SW 1271 (cell line): ENCODE measurements at places on chromosomes 3 and 15.
A peak's percentile ranks its signal among the peaks of the same experiment; 100 is the strongest.

GRCh38 chr3:178202194-178202593 lies 334.0 kb upstream of the KCNMB2 start:
- DNase-seq = no peak

GRCh38 chr3:155494332-155494731 lies 200.8 kb upstream of the STRIT1 start:
- no peak for DNase-seq

GRCh38 chr3:63762934-63763550 lies 56.1 kb upstream of the C3orf49 start:
- DNase-seq = no peak

GRCh38 chr3:3699816-3700633 lies 99.2 kb upstream of the LRRN1 start:
- DNase-seq = no peak

DNA sequence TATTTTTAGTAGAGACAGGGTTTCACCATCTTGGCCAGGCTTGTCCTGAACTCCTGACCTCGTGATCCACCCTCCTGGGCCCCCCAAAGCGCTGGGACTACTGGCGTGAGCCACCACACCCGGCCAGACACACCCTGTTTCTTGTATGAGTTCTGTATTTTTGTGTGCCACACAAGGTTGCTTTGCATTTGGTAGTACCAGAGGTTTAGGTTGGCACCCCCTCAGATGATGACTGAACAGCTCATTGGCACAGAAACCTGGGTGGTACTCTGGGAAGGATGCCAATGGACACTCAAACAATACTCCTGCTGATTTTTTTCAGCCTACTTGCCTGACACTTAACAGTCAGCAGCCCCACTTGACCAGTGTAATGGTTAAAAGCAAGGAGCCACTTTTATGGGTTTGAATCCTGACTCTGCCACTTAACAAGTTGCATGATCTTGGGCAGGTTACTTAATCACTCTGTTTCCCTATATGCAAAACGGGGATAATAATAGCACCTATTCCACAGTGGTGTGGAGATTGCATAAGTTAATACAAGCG lies 39.2 kb upstream of the BCL2A1 start:
- DNase-seq = no peak

- no peak for DNase-seq
These were observed 683 bp upstream of the CACNA2D3 start for GRCh38 chr3:54121414-54122323.

GRCh38 chr3:189646853-189647542 lies 15.8 kb downstream of the TP63 start:
- DNase-seq = no peak

DNA sequence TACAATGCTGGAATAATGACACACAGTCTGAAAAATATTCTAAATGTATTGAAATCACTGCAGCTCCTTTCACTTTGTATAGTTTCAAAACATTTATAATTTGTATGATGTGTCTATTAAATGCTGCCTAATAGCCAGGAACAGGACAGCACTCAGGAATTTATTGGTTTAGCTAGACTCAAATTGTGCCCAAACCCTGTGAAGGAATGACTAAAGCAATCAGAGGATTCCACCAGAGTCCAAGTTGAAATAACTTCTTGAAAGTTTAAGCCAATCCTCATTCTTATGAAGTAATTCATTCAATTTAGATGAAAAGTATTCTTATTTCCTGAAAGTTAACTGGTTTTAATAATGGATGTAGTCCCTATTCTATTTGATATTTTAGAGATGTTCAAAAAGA lies 267.0 kb downstream of the ZMAT3 start:
- DNase-seq = no peak

DNA sequence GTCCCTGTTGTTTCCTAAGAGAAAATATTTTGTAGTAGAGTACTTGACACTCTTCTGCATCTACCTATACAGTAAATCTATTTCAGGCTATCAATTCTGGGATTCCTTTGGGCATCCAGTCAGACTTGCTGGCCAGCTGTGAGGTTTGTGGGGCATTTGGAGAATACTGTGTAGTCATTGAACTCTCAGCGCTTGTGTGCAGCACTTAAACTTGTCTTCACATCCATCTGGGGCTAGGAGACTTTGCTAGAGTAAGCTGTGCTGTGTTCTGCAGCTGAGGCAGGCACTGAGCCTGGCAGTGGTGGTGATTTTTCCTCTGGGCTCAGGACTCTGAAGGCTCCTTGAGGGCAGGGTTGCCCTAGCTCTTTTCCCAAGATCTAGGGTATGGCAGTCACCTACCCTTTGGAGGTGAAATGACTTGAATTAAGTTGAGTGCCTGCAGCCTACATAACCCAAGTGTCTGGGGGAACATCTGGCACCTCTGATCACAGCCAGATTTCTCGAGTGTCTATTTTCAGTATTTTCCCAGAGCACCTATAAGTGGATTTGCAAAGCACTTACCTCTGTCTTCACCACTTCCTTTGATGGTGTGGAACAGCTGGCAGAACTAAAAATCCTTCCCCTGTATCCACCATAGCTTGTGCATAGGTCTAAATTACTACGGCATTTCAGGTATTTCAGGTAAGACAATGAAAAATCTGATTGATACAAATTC lies 19.3 kb downstream of the CLSTN2 start:
- DNase-seq = no peak

DNA sequence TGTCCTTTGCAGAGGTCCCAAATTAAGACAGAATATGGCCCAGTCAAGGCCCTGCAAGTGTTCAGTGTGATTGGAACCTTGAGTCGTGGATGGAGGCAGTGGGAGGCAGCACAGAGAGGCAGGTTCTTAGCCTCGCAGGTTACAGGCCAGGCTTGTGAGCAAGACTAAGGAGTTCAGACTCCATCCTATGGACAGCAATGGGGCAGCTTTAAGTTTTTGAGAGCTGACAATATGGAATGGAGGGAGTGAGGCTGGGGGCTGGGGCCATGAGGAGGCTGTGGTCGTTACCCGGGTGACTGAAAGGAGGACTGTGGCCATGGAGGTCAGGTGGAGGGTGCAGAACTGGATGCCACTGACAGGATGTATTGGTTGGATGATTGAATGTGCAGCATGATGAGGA lies 74.1 kb upstream of the PRR23C start:
- no peak for DNase-seq

- DNase-seq = no peak
These were observed 212.4 kb upstream of the TBC1D5 start for GRCh38 chr3:17954801-17955200.

DNA sequence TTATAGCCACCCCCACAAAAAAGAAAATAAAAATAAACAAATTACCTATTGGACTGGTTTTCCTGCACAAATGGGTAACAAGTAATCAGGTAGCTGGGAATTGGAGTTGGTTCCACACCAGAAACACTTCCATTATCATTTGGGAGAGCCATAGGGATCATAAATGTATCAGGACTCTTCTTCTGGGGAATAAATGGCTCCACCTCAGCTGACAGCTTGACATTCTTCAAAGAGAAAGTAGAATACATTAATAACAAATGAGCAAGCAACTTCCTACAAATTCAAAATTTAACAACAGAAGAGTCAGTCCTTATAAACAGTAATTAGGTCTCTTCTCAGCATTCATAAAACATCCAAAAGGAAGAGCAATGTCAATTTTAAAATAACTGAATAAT lies 8.7 kb downstream of the SECISBP2L start:
- DNase-seq = no peak

DNA sequence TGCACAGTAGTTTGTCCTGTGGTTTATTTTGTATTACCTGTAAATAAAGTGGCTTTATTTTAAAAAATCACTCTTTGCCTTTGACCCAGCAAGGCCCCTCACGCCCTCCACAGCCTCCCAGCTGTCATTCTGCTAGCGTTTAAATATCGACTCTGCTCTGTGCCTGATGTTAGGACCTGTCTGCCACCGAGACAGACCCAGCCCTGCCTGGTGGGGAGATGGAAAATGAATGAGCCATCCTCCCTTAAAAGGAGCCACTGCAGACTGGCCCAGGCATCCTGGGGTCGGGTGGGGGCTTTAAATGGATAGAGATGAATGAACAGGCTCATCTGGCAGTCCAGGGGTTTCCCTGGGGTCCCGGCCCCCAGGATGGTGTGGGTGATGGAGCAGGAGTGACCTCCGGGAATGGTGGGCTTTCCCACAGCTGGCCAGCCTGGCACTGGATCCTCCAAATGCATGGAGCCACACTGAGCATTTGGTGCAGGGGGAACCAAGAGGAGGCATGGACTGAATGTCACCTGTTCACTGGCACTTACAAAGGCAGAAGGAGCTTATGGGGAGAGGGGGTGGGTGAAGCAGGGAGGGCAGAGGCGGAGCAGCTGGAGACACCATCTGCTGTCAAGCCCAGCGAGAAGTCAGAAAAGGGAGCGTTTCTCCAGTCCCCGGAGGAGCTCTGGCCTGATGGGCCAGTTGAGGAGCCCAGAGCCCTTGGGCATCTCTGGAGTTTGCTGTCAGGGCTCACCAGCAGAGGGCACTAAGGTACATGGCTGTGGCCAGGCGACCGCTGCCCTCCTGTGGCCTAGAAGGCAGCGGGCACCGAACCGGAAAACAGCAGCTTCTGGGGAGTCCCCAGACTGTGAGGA lies 11.9 kb downstream of the GRM2 start:
- peak; percentile 53 for DNase-seq

DNA sequence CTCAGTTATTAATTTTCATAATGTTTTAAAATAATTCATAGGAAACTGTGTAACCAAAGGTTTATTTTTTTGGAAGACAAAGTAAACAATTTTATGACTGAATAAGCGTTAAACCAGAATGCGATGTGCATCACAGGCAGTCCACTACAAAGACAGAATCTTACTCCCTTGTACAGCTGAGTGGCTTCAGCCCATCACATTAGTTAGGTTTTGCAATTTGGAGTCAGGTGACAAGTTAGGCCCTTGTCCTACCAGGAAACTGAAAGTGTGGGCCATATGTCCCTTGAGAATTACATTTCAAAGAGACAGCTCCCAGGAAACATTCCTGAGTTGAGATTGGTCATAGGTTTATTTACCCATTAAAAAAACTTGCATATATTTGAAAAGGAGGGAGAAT lies 156.3 kb downstream of the MEX3B start:
- DNase-seq = no peak

- no peak for DNase-seq
These were observed 27.3 kb upstream of the SPRED1 start for GRCh38 chr15:38225381-38225780.

GRCh38 chr3:196274585-196274984 lies 12.9 kb downstream of the PCYT1A start:
- no peak for DNase-seq

DNA sequence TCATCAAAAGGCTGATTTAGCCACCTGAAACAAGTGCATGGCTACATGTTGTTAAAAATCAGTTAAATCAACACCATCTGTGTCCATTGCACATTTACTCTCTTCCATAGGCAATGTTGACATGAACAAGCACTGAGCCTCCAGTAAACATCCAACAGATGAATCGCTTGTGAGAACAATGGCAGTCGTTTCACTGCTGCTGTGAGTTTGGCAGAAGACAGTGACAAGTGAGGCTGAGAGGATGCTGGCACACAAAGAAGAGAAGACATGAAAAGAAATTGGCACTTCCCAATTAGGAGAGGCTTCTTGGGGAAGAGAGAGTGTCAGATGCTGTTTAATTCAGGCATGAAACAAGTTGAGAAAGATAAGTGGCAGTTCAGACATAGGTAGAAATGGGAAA lies 227.4 kb upstream of the STT3B start:
- DNase-seq = no peak

- no peak for DNase-seq
These were observed 82.1 kb downstream of the DUT start for GRCh38 chr15:48413304-48413703.

- no peak for DNase-seq
These were observed 45.4 kb upstream of the RAD18 start for GRCh38 chr3:9008550-9009255.

DNA sequence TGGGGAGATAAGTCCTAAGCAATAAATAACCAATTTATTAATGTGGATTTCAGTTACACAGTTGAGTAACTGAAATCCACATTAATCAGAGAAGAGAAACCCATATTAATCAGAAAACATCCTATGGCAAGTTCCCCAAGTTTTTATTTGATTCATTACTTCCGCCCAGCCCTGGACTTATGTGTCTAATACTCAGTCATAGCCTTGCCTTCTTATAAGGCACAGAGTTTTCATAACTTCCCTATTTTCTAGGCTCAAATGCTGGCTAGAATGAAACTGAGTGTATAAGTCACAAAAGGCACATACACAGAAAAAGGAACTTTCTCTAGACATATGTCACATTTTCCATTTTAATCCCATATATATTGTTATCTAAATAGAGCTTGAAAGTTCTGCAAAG lies 28.8 kb downstream of the CD47 start:
- DNase-seq = no peak

GRCh38 chr3:141485641-141486495 lies 959 bp upstream of the RASA2 start:
- peak; percentile 49 for DNase-seq

DNA sequence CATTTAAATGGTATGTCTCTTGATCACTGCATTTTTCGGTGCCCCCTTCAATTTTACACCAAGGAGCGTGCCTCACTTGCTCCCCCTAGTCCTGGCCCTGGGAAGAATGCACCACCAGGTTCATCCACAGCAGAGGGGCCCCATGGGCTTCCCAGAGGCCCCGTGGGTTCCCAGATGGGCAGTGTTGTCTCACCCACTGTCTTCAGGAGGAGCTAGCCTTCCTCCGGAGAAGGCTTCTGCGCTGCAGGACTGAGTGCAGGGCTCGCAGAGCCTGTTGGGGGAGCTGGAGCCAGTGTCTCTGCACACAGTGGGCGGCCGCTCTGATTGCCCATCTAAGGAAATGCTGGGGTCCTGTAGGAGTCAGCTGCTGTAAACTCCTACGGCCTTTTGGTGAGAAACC lies 45.9 kb downstream of the POLR2M start:
- DNase-seq = no peak

- no peak for DNase-seq
These were observed 11.8 kb downstream of the POLG start for GRCh38 chr15:89322822-89323221.

DNA sequence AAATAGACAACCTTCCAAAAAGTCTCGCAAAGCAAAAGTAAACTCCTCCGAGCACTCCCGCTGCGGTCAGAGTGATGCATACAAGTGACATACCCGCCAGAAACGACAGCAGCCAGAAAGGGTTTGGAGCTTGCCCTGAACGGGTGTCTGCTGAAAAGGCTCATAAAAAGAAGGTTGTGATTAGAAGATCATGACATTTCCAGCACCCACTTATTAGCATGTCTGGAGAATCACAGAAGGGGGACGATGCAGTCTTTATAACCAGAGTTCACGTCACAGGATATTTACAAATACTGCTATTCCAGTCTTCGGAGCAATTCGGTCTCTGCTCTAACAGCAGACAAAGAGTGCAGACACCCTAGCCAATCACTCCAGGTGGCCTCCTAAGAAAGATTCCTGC lies 59.1 kb upstream of the FRMD4B start:
- no peak for DNase-seq

GRCh38 chr15:93146601-93147000 lies 57.6 kb upstream of the RGMA start:
- DNase-seq = no peak

- DNase-seq = no peak
These were observed 4.0 kb downstream of the NT5DC2 start for GRCh38 chr3:52529376-52530333.

- DNase-seq = no peak
These were observed 15.3 kb downstream of the ZBTB38 start for GRCh38 chr3:141383555-141384129.
